ENCODE measurements at places on chromosomes 16 and 17.

DNA sequence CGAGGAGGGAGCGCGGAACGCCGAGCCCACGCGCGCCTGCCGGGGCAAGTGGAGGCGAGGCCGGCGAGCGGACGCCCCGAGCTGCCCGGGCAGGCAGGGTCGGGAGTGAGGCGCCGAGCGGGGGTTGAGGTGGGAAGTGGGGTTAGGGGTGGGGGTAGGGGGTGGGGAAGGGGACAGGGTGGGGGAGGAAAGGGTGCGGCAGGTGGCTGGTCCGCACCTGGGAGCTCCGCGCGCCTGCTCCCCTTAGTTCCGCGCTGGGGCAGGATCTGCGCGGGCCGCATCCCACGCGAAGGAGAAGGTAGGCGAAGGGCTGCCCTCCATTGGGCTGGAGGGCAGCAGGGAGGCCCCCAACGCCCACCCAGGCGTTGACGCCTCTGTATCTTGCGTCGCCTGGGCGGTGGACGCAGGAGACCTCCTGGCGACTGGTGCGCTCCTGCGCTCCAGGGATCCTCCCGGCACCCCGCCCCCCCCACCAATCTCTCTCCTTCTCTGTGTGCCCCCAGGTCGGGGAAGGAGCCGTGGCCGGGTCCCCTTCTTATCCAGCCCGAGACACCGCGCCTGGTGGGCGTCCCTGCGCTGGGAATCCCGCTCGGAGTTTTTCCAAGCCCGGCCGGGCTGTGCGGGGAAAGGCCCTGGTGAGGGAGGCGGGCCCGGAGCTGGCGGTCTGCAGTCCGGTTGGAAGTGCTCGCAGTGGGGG, 51.3 kb upstream of the AMZ2 start:
- DNase-seq = no peak

GRCh38 chr17:75673487-75673886, 6.3 kb downstream of the SAP30BP start:
- DNase-seq = no peak

DNA sequence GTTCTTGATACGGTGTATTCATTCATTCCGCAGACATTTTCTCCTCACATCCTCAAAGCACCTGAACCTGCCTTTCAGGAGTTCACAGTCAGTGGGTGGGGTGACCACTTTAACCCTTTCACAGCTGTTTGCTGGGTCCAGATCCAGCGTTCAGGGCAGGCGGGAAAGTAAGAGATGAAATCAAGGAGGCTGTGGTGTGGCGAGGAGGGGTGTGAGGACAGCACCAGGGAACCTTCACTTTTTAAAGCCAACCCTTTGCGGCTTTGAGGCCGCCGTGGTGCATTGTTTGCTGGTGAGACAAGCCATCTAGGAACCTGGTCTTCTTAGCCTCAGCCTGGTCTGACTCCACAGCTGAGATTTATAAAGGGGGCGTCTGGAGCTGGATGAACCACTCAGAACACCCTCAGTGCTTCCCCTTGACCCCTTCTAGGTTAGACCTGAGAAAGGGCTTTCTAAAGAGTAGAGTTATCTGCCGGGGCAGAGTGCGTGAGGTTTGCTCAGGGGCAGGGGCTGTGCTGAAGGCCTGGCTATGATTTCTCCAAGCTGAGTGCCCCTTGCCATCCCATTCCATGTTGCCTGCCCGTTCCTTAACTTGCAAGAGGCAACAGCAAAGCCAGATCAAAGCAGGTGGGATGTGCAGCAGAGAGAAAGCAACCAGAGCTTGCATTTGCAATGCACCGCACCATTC, 933 bp downstream of the CCR7 start:
- no peak for DNase-seq

GRCh38 chr17:72206376-72206775, 85.6 kb downstream of the SOX9 start:
- no peak for DNase-seq

GRCh38 chr16:89618109-89618998, 4.9 kb downstream of the DPEP1 start:
- no peak for DNase-seq

DNA sequence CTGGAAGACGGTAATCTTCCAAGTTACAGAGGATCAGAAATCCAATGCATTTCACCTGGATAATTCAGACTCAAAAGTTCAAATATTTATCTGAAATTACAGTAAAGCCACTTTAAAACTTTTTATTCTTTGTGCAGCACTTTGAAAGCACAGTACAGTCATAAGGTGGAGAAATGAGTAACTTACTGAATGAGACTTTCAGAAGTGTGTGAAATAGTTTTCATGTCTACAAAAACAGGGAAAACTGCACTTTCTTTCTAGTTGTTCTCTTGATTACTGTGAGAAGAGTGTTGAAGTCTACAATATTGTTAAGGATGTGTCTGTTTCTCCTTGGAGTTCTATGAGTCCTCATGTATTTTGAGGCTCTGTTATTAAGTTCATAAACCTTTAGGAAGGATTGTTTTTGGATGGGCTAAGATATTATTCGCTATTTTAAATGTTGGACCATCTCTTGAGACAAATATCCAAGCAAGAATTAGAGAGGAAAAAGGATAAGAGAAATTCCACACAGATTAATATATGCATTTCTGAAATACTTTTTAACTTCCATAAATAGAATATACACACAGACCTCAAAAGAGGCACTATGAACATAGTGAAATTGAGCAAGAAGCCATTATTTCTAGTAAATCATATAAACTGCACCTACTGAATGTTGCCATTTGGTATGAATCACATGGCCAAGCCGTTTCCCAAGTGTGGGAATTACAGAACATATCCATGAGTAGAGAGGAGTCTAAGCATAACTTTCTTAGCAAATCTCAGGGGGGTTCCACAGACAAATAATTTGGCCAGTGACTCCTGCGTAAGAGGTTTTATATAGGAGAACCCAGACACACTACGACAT, 83.6 kb upstream of the PLEKHM1 start:
- DNase-seq = no peak

DNA sequence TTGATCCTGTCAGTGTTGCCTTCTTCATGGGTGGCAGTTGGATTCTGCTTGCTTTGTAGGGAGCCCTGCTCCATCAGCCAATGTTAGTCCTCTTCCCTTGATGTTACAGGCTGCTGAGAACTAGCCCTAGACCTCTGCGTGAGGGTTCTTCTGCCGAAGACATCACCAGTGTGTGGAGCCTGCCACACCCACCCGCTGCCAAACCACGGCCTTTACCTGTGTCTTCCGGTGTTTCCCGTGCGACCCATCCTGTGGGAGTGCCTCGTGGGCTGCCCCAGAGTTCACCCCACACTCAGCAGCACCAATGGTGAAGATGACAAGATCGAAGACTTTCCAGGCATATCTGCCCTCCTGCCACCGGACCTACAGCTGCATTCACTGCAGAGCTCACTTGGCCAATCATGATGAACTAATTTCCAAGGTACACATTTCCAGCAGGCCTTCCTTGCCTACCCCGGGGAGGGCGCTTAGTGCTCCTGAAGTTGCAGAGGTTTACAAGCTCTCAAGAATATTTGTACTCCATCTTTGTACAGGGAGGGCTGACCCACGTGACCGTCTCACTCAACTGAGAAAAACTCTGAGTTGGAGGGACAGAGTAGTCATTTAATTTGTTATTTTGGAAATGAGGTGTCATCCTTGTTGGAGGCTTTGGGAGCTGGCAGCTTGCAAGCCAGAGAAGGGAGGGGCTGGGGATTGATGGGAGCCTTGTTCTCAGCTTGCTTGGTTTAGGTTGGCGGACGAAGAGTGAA, 21.8 kb downstream of the YPEL2 start:
- no peak for DNase-seq

GRCh38 chr17:27978689-27979175, 63.7 kb upstream of the NLK start:
- no peak for DNase-seq

- no peak for DNase-seq
Observed at GRCh38 chr17:59607817-59608403, 11.8 kb upstream of the CLTC start.

GRCh38 chr16:56915336-56916119, 16.4 kb upstream of the HERPUD1 start:
- no peak for DNase-seq

DNA sequence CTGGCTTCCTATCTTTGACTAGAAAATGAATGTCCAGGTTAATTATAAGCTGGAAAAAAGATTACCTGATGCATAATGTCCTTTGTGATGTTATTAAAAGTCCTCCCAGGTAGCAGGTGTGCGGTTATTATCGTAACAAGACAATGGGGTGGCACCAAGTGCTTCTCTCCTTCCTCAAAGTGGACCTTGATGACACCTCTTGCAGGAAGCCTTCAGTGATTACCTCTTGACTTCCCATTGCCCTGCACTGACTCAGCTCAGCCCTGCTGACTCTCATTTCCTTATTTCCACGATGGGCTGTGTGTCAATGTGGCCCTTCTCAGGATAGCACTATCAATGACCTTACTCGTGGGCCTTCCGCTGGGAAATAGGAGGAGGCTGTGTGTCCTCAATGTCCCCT, 477.4 kb upstream of the CCL2 start:
- DNase-seq = no peak

DNA sequence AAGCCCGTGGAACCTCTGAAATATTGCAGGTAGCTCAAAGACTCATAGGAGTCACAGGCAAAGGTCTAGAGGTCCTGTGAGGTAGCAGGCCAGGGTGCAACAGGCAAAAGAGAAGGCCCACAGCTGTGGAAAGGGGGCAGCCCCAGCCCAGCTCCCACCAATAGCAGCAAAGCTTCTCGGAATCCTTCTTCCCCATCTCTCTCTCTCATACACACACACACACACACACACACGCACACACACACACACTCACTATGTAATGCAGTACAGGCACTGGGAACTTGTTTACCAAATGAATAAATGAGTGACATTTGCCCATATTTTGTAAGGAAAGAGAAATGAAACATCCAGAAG, 16.8 kb upstream of the SUPT4H1 start:
- DNase-seq = no peak

- DNase-seq = no peak
Observed at GRCh38 chr17:65235284-65235683, 98.1 kb downstream of the RGS9 start.

All from NCI-H187 treated with DMSO at 0.1 percent for 48 hours (cell line).